ENCODE measurements at places on chromosomes 1 and 21.

GRCh38 chr1:26210147-26210870 lies 19.9 kb downstream of the CATSPER4 start:
- no peak for DNase-seq

- no peak for DNase-seq
These were observed 235.1 kb upstream of the RUNX1 start for GRCh38 chr21:35284199-35284598.

GRCh38 chr1:115654125-115654524 lies 12.4 kb downstream of the VANGL1 start:
- no peak for DNase-seq

GRCh38 chr1:246794048-246794827 lies 70.0 kb downstream of the SCCPDH start:
- no peak for DNase-seq

Measured in activated CD4-positive, alpha-beta T cell treated with anti-CD3 and anti-CD28 coated beads, Interleukin-2, amount 10 ng/mL, durations not matched to agents 7 days and 5 days (primary cell).